ENCODE measurements at places on chromosomes 1 and 21. TPM values are rescaled to one million over a fixed set of nuclear protein-coding genes. Genes with fewer than 3 reads are reported as not detected.

Gene ST6GALNAC5
- total RNA-seq, result not detected

Gene TTLL10
- total RNA-seq, result 0.37 TPM

Gene ANKRD65
- not detected for total RNA-seq

DNA sequence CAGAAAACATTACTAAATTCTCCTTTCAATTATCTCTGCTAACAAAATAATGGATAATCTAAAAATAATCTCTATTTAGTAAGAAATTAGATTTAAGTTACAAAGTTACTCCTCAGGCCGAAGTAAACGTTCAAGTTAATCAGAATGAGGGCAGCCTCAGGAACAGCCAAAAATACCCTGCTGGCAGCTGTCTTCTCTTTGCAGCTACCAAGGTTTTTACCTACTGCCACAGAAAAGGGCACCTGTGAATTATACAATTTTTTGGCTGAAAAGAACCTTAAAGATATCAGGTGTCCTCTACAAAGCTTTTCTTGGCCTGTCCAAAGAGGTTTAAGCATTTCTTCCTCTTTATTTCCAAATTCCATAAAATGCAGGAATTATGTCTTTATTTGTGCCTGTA lies 84.4 kb downstream of the AKT3 start:
- H3K4me1 ChIP-seq, result no peaks in the 10 kb centered on the region
- DNase-seq, result no peak
- no peaks in the 10 kb centered on the region for H3K27me3 ChIP-seq
- no peak overlapping the region for H3K4me3 ChIP-seq
- H3K27ac ChIP-seq, result no peak overlapping the region
- no peaks in the 10 kb centered on the region for H3K36me3 ChIP-seq

- H3K4me1 ChIP-seq, result no peaks in the 10 kb centered on the region
- DNase-seq, result no peak
- H3K27me3 ChIP-seq, result no peaks in the 10 kb centered on the region
These were observed 81.4 kb downstream of the KCND3 start for GRCh38 chr1:111908011-111908621.

Gene KCNH1
- not detected for total RNA-seq

DNA sequence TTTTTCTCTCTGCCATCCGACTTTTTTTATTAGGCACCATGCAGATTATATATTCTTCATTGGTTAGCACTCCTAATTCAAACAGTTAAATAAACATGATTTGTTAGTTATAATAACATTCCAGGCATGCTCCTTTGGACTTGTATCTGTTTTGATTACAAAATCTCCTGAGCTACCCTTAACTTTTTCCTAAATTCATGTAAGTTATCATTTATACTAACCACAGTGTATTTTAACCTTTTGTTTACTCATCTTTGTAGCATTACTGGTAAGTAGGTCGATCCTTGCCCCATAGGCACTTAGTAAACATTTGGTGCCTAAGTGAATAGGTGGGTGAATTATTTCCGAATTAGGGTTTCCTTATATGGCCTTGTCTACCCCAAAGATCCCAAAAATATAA lies 43.8 kb downstream of the MIER1 start:
- DNase-seq, result no peak
- no peaks in the 10 kb centered on the region for H3K27me3 ChIP-seq
- H3K4me3 ChIP-seq, result no peak overlapping the region
- no peak overlapping the region for H3K27ac ChIP-seq
- H3K4me1 ChIP-seq, result no peaks in the 10 kb centered on the region
- peaks cover 12% of the 10 kb centered on the region for H3K36me3 ChIP-seq

Gene UBXN10
- total RNA-seq, result 0.25 TPM

Gene AQP10
- total RNA-seq, result not detected

DNA sequence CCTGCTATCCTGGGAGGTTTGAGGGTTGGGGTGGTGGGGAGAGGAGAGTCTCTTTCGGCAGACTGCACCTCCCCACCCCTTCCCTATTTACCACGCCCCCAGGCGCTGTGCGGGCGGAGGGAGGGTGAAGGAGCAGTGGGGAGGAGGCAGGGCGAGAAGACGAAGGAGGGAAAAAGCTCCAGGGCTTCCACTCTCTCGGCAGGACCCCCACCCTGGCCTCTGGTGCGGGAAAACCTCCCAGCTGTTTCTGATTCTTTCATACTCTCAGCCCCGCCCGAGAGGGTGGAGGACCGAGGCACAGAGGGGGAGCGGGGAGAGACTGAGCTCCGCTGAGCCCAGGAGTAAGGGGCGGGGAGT lies 866 bp upstream of the WNT2B start:
- no peak overlapping the region for H3K27ac ChIP-seq
- peak; percentile 42 for DNase-seq
- peaks cover 36% of the 10 kb centered on the region for H3K4me1 ChIP-seq
- H3K36me3 ChIP-seq, result no peaks in the 10 kb centered on the region
- H3K27me3 ChIP-seq, result peaks cover 68% of the 10 kb centered on the region

Gene PRDM16
- total RNA-seq, result 0.22 TPM

DNA sequence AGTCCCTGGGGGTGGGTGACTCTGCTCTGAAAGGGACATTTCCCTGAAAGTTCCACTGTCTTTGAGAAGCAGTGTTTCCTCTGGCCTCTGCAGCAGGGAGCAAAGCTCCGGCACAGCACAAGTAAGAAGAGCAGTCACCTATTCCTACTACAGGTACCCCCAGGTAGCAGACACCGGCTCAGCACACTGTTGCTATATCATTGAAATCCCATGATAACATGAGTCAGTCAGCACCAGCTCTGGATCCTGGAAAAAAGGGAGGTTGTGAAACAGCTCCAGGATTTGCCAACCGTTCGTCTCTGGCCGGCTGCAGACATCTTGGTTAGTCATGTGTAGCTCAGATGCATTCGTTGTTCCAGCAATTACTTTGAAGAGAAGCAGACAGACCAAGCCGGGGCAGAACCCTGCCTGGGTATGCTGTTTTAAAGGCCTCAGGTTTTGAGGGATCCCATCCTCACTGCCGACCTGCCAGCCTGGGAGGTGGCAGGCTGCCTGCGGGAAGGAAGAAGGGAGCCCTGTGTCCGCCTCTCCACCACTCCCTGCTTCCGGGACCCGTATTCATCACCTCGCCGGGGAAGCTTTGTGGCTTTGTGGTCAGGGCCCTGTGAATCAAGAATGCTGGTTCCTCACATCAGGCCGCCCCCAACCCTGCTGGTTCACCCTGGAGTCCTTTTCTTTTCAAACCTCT lies 139.2 kb downstream of the CLIC6 start:
- DNase-seq, result no peak
- H3K27ac ChIP-seq, result no peak overlapping the region
- H3K27me3 ChIP-seq, result no peaks in the 10 kb centered on the region
- no peaks in the 10 kb centered on the region for H3K4me1 ChIP-seq
- no peak overlapping the region for H3K4me3 ChIP-seq

GRCh38 chr1:175158170-175158591 lies 34.4 kb downstream of the KIAA0040 start:
- peaks cover 22% of the 10 kb centered on the region for H3K4me1 ChIP-seq

Gene LRRIQ3
- 1.4 TPM for total RNA-seq

Gene KRTAP19-3
- not detected for total RNA-seq

DNA sequence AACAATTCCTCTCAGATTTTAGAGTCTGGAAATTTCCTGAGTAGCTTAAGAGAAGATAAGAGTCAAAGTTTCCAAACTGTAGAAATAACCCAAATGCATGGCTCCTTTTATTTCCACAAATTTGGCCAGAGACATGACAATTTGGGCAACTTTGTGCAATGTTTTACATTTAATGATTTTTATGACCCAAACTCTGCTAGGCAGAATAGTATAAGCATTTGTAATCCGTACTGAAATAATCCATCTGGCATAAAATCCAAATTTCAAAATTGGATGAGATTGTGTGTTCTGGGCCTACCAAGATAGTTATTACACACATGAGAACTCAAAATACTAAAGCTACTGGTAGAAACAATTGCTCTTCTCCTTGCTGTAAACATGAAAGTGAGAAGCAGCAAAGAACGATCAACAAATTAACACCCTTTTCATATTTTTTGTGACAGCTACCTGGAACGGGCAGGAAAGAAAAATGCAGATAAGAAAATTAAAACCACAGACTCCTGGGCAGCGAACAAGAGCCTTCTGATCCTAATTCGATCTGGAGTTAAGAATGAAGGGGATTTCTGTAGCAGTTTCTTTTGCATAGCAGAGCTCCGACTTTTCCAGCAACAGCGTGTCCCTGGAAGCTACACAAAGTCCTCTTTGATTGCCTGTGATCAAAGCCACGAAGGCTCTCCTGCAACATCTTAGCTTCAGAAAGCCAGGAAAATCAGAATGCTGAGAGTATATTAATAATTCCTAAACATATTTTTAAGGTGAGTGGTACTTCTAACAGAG lies 191.2 kb downstream of the GRIK1 start:
- no peaks in the 10 kb centered on the region for H3K36me3 ChIP-seq
- no peaks in the 10 kb centered on the region for H3K27me3 ChIP-seq
- no peak overlapping the region for H3K4me3 ChIP-seq
- H3K4me1 ChIP-seq, result no peaks in the 10 kb centered on the region
- H3K27ac ChIP-seq, result no peak overlapping the region

DNA sequence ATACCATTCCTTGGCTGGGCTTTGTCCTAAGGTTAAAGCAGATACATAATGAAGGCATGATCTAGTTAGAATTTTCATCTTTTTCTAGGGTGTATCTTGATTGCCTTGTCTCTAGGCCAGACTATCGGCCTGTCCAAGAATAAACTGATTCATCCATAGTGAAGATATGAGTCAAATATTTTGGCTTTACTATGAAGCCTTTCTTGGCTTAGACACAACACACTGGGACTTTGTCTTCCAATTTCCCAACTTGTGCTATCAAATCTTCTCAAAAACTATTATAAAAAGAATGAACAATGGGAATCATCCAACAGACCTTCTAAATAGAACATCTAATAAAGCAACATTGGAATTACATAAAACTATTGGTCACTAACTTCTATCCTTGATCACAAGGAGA lies 64.8 kb downstream of the WARS2 start:
- no peak overlapping the region for H3K4me3 ChIP-seq
- H3K27me3 ChIP-seq, result no peaks in the 10 kb centered on the region
- H3K27ac ChIP-seq, result no peak overlapping the region
- DNase-seq, result no peak

DNA sequence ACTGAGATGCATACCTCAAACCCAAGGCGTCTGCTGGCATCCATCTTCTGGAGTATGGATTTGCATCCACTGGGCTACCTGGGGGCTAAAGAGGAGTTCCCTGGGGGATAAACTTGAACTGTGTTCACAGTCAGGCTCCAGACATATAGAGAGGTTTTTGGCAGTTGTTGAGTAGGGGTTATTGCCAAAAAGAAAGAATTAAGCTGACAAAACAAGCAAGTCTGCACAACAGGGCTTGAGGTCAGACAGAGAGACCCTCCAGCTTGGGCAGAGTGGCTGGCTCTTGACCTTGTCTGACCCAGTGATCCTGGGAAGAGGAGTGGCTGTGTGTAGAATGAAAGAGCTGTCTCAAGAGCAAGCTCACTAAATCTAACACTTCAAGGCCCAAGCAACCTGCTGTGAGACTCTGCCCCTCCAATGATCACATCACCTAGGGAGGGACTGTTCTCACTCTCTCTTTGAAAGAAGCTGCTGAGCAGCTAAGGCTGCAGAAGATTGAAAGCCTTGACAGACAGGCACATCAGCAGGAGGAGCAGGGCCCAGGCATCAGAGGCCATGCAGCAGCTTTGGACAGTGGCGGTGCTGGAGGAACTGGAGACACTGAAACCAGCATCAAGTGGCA lies 61.5 kb downstream of the SYT2 start:
- no peak for DNase-seq
- H3K4me3 ChIP-seq, result no peak overlapping the region
- no peaks in the 10 kb centered on the region for H3K36me3 ChIP-seq
- H3K27ac ChIP-seq, result no peak overlapping the region
